ENCODE measurements at places on chromosomes 3 and 15.

- no peak for DNase-seq
Measured at GRCh38 chr3:33808559-33808958, 10.1 kb downstream of the PDCD6IP start.

DNA sequence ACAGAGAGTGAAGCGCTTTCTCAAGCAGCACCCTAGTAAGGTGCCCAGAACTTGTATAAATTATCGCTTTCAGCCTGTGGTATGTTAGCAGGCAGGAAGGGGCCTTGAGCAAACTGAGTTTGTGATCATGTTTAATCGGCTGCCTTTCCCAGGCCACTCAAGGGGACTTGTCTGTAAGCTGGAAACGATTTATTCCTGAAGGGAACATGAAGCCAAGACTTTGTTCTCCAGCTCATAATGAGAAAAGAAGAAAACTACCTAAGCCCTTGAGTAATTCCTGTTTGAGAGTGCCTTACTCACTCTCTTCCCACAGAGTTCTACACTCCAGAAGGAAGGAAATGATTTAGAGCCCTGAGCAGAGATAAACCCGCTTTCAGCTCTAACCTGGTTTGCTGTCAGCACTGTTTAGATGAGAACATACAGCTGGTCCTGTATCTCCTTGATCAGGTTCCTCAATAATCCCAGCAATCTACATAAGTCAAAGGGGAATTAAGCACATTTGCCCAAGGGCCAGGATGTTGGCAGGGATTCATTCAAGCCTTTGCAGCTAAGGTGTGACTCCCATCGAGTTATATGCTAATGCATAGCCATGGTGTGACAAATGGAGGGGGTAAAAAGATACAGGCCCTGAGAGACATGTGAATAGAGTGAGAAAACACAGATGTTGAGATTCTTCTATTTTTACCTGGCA lies 187.7 kb upstream of the SLC24A5 start:
- DNase-seq, result no peak

DNA sequence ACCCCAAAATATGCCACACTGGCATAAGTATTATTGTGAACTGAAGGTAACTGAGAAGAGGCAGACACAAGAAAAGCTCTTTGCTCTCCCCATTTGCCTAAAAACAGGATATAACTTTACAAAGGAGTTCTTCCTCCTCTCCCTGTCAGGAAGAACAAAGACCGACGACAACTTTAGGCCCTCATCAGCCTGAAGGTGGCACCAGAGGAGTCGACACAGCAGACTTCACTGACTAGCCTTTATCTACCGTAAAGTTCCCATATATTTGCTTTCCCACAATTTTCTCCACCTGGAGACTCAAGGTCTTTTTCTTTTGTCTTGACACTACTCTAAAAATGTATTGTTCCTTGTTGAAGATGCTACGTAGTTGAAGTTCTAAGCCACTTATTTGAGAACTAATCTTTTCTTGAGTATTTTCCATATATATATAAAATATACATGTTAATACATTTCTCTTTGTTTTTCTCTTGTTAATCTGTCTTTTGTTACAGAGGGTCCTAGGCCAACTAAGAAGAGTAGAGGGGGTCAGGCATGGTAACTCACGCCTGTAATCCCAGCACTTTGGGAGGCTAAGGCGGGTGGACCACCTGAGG lies 16.2 kb upstream of the XIRP1 start:
- peak; percentile 72 for DNase-seq

GRCh38 chr15:101244889-101245668 lies 6.8 kb downstream of the CHSY1 start:
- no peak for DNase-seq

DNA sequence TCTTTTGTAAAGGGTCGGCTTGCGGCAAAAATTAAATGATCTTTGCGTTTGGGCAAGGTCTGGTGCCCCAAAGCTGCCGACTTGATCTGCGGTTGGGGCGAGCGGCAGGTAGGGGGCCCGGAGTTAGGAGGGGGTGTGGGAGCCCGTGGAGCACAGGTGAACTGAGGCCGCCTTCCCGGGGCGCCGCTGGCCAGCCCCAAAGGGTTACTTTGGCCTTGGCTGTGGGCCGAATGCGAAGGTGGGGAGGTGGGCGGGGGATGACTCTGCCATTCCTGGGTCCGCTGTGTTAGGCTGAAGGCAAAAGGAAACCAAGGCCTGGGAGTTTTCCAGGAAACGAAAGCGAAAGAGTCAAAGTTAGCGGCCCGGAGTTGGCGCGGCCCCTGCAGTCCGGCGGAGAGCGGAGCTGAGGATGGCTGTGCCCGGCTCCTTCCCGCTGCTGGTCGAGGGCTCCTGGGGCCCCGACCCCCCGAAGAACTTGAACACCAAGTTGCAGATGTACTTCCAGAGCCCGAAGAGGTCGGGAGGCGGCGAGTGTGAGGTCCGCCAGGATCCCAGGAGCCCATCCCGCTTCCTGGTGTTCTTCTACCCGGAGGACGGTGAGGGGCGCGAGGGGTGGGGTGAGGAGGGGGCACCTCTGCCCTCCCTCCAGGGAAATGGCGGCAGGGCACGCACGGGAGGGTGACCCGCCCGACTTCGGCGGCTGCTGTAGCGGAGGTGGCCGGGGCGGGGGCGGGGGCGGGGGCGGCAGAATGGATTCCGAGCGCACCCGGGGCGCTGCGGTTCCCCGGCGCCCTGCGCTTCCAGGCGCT lies at the start of gene PARP14:
Gene PARP14, plus strand, starts transcription at position 365 of the 809 bp plus-strand sequence. Its CDS starts 45 bp downstream, at position 410.
- peak; percentile 84 for DNase-seq

- no peak for DNase-seq
Measured at GRCh38 chr3:21750831-21751391, at the start of gene ZNF385D. ZNF385D (minus strand) TSS chr3:21751210; CDS start chr3:21750916, 294 bp downstream.

DNA sequence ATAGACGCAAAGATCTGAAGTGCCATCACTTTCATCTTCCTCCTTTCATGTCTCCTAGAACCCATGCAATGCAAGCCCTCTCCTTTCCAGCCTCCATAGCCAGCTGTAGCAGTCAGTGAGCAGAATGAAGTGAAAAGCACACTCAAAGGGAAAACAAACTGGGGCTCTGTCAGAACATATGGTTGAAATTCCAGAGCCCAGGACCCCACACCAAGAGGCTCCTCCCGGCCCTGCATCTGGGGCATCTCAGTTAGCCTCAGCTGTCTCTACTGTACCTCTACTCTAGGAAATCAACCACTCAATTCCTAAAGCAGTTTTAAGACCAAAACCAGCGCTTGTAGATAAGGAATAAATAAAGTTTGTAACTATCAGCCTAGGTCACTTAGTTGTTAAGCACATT lies 73.8 kb upstream of the P3H2 start:
- no peak for DNase-seq

DNA sequence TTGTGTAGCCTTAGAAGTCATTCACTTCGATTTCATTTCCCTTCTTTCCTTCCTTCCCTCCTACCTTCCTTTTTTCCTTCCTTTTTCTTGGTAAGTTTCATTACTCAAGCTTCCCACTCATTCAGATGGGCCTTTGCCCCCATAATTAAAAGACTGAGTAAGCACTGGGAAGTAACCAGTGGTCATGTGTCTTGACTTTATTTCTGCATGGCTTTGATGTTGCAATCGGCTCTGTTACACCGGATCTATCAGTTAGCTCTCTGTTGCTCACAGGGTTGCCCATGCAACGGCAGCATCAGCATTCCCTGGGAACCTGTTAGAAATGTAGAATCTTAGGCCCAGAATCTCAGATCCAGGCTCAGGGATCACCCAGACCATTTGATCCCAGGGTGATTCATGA lies 25.6 kb upstream of the LARS2 start:
- DNase-seq, result no peak

DNA sequence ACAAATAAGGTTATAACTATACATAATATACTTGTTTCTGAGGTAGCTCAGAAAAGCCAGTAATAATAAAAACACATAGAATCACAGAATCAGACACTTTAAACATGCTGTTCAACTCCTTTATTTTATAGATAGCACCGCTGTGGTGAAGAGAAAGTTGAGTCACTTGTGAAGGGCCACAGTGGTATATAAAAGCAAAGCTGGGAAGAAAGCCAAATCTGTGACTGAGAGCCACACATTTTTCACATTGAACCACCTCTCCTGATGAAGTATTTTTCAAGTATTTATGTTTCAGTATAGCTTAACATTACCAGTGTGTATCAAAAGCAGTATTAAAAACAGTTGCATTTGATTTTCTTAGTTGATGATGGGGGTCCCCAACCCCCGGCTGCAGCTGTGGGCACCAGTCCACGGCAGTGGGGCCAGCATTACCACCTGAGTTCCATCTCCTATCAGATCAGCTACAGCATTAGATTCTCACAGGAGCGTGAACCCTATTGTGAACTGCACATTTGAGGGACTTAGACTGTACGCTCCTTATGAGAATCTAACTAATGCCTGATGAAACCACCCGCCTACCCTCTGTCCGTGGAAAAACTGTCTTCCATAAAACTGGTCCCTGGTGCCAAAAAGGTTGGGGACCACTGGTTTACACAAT lies 46.2 kb downstream of the TBL1XR1 start:
- peak; percentile 83 for DNase-seq

GRCh38 chr3:130242850-130243569 lies 102.5 kb upstream of the COL6A5 start:
- peak; percentile 32 for DNase-seq

DNA sequence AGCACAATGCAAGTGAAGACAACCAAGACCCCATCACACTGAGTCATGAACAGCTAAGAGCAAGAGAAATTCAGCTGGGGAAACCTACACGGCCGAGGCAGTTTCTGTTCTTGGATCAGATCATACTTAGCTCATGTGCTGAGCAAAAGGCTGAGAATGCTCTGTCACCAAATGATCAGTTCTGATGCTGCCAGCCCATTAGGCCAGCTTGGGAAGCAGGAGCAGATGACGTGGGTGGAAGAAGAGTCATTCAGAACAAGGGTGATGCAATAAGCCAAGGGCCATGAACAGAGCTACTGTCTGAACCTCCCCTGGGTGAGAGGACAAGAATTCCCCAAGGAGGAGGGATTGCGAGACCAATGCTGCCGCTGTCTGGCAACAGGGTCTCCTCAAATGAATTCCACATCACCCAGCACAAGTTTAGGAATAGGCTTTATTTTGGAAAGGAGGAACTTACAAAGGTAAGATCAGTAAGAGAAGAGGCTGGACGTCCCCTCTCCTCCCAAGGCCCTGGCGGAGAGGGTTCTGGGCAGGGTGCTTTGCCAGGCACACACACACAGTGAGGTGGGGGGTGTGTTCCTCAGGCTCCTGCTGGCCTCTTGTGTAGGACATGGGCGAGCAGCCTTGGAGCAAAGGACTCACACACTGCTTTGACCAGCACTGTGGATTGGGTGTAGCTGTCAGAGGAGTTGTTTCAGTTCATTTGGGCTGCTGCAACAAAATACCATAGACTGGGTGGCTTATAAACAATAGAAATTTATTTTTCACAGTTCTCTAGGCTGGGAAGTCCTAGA lies 65.6 kb upstream of the CTXND1 start:
- DNase-seq, result no peak

- DNase-seq, result no peak
Measured at GRCh38 chr3:146914409-146914808, 309.3 kb upstream of the PLSCR5 start.

DNA sequence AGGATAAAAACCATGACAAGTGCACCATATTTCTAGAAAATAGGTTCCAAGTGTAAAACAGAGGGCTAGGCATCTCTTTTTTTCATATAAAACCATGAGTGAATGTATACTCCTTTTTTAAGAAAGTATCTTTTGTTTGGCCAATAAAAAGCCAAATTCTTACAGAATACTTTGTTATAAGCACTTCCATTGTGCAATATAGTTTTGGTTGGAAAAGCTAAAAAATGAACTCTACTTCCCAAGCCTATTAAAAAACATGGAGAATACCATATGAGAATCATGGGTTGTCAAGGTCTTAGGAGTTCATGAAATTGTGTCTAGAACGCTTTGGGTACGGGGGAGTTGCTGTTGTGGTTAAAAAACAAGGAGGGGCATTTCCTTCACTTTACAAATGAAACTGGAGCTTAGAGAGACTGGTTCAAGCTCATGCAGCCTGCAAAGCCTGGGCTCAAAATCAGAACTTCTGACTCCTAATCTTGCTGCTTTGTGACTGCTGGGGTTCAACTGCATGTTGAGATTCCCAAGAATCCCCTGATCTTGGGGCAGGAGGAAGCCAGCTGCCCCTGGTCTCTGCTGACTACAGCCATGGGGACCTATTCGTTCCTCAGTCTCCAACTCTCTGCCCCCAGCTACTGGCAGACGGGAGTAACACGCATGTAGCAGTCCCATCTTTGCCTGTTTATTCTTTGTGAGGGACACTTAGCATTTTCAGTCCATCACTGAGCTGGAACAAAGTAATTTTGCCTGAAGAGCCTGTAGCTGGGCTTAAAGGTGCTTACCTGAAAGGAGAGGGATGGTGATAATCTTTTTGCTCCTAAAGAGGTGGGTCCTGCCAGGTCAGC lies 229.1 kb downstream of the CHST2 start:
- no peak for DNase-seq

DNA sequence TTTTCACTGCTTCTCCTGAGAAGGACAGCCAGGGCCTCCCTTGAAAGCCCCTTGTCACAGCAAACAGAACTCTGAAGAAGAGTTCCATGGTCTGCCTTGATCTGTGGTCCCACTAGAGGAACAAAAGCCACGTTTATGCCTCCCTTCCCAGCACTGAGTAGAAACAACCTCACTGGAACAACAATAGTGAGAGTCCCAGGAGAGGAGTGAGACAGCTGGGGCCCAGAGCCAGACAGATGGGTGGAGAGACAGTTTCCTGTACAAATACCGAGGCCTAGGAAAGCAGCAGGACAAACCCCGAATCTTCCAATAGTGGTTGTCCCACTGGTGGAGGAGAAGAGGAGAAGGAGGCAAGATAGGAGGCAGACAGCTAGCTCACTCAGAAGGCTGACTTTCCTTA lies 106.1 kb downstream of the WDR76 start:
- DNase-seq, result no peak

- DNase-seq, result no peak
Measured at GRCh38 chr3:121942116-121942786, 48.0 kb downstream of the SLC15A2 start.

DNA sequence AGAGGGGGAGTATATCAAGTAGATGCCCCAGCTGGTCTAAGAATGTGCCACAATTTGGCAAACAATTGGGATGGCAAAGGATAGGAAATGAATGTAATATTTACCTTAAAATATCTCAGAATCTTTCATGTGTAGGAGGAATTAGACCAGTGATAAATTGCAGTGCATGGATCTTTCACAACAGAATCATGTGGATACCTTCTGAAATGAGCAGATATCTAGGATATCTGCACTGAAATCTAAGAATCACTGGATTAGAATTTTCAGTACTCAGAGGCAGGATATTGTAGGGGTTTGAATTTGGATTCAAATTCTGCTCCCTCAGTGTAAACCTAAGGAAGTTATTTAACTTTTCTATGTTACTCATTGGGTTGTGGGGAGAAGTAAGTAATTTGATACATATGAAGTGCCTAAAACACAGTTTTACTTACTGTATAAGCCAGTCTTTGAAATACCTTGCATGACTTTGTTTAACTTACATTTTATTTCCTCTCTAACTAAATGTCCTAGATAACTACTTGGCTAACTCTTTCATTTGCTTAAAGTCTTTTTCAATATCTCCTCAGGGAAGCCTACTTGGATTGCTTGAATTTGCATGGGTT lies 8.8 kb downstream of the IL1RAP start:
- no peak for DNase-seq

- no peak for DNase-seq
Measured at GRCh38 chr3:127170814-127171213, 22.1 kb upstream of the PRR23E start.

GRCh38 chr3:182905623-182906022 lies 74.7 kb downstream of the DCUN1D1 start:
- no peak for DNase-seq

GRCh38 chr3:74814181-74814580 lies 199.7 kb upstream of the CNTN3 start:
- no peak for DNase-seq

All from RPMI8226 (cell line).